AML-193 (cell line): ENCODE measurements at places on chromosomes 4 and X.

DNA sequence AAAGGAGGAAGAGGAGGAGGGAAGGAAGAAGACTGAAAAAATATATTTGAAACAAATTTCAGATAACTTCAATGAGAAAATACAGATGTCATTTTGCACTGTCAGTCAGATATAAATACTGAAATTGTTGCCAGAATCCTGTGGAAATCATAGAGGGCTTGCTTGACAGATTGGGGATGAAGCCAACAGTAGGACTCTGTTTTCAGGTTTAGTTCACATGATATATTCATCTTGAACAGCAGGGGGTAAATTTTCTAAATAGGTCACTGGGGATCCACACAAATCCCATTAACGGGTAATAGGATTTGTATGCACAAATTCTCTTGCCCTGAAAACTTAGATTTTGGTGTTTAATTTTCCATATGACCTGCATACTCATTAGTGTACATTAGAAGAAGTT lies 103.3 kb upstream of the PCDH18 start:
- DNase-seq, result no peak

- no peak for DNase-seq
Measured at GRCh38 chr4:40515037-40515397, 114.6 kb downstream of the RBM47 start.

- no peak for DNase-seq
Measured at GRCh38 chr4:143232277-143232676, 47.6 kb downstream of the USP38 start.

- DNase-seq, result no peak
Measured at GRCh38 chr4:73053076-73053475, 16.4 kb downstream of the COX18 start.

DNA sequence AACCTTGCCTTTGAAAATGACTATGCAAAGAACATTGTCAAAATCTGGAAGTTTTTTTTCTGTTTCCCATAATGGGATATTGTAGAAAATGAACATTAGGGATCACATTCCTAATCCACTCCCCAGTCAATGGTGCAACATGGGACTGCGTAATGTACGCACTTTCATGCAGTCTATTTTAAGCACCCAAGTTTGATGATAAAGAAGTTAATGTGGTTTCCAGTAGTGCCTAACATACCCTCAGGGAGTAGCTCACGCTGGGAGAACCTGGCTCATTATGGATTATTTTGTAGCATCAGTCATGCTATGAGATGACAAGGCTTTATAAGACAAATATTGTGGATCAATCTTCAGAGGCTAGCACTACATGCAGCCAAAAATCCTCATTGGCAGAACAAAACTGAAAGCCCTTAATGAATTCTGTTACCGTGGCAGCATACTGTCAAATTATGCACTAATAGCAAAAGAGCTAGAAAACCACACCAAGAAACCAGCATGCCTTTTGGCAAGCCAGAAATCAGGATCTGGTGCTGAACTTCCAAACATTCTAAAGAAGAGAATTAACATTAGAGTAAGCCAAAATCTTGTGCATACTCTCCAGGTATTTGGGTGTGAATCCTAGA lies 1392.8 kb upstream of the TENM3 start:
- no peak for DNase-seq

- no peak for DNase-seq
Measured at GRCh38 chr4:157792716-157793115, 380.1 kb downstream of the GASK1B start.

GRCh38 chrX:154024271-154024670 lies 4.6 kb upstream of the IRAK1 start:
- DNase-seq, result no peak

DNA sequence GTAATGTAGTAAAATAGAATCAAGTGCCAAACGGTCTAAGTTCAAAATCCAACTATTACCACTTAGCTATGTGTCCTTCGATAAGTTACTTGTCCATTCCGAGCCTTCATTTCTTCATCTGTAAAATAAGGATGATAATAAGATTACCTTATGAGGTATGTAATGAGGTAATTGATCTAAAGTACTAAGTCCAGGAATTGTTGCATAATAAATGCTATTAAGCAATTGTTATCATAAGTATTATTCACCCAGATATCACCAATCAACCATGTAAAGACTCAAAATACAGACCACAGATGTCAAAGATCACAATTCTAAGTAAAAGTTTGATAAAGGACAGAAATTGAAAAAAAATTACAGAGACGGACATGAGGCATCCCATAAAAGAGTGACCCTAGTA lies 168.4 kb upstream of the POU3F4 start:
- DNase-seq, result no peak

DNA sequence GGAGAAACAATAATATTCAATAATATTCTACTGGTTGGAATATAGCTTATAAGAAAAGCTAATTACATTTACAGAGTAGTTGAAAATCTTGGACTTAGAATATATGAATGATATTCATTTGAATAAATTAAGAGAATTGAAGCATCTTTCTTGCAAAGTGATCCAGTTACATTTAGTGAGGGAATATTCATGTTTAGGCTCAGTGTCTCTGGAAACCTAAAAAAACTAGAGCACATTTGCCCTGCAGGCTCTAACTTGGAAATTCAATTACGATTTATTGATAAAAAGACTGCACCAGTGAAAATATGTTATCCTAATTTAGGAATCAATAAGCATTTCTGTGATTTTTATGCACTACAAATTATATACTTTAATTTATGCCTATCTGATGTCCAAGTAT lies 58.3 kb upstream of the RAP1GDS1 start:
- DNase-seq, result no peak
